ENCODE measurements at places on chromosomes 1 and 21.

- no peak for DNase-seq
Measured at GRCh38 chr1:218874313-218874712, 299.4 kb upstream of the LYPLAL1 start.

- no peak for DNase-seq
Measured at GRCh38 chr1:58783090-58783992, 506 bp downstream of the JUN start.

- DNase-seq: peak; percentile 81
Measured at GRCh38 chr1:42952303-42953001, 6.2 kb downstream of the SLC2A1 start.

GRCh38 chr21:45029298-45029947 is 45.0 kb upstream of the ADARB1 start:
- DNase-seq: peak; percentile 87

GRCh38 chr21:16873176-16873575 is 639.7 kb upstream of the CXADR start:
- DNase-seq: no peak

- no peak for DNase-seq
Measured at GRCh38 chr1:32606565-32607371, 43.6 kb downstream of the ZBTB8OS start.

- DNase-seq: no peak
Measured at GRCh38 chr1:230003409-230003808, 63.6 kb upstream of the GALNT2 start.

DNA sequence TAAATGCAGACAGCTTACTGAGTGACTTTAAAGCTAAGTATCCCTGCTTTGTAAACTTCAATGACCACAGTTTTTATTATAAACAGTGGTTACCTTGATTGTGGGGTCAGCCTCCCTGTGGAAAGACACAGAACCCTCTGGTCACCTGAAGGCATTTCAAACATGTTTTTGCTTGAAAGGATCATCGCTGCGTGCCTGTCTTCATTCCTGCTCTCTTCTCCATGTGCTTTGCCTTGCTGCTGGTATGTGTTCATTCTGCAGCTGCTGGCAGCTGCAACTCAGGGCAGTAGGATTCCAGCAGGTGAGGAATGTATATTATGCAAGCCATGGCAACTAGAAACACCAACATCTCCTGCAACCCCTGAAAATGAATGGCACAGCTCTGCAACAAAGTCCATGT is 81.0 kb upstream of the VAV3 start:
- no peak for DNase-seq

DNA sequence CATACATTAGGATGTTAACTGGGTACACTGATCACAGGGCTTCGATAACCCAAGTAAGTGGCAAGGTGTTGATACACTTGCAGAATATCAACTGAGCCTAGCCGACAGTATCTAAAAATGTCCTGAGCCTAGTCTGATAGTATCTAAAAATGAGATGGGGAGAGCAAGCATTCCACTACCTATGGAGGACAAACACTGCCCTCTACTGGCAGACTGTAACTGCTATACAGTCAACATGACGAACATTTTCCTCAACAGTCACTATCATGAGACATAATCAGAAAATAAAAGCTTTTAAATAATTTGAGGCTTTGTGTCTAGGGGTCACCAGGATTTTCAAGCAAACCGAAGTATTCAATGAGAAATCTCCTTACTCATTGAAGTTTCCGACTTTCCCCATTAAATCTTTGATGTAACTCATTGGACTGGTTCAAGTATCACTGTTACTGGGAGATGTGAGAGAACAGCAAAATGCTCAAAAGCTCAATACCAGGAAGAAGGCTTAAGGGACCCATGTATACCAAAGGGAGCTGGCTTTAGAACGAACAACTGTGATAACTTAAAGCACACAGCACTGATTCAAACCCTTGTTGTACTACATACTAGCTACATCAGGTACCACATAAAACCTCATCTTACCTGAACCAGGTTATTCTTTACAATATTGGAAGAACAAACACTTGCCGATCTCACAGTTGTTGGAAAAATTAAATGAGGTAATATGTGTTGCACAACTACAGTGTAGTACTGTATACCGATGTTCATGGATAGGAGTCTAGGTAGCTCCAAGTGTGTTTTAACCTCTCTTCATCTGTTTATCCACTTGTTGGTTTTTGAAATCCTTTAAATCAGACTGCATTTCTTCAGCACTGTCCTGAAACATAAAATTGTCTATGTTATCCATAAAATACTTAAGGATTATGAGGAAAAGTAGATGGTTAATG is 31.1 kb upstream of the SLC45A3 start:
- DNase-seq: peak; percentile 33

GRCh38 chr1:179744401-179745130 is 1.5 kb downstream of the FAM163A start:
- DNase-seq: no peak
